GM04503 (cell line): ENCODE measurements at places on chromosomes 16 and 17.

DNA sequence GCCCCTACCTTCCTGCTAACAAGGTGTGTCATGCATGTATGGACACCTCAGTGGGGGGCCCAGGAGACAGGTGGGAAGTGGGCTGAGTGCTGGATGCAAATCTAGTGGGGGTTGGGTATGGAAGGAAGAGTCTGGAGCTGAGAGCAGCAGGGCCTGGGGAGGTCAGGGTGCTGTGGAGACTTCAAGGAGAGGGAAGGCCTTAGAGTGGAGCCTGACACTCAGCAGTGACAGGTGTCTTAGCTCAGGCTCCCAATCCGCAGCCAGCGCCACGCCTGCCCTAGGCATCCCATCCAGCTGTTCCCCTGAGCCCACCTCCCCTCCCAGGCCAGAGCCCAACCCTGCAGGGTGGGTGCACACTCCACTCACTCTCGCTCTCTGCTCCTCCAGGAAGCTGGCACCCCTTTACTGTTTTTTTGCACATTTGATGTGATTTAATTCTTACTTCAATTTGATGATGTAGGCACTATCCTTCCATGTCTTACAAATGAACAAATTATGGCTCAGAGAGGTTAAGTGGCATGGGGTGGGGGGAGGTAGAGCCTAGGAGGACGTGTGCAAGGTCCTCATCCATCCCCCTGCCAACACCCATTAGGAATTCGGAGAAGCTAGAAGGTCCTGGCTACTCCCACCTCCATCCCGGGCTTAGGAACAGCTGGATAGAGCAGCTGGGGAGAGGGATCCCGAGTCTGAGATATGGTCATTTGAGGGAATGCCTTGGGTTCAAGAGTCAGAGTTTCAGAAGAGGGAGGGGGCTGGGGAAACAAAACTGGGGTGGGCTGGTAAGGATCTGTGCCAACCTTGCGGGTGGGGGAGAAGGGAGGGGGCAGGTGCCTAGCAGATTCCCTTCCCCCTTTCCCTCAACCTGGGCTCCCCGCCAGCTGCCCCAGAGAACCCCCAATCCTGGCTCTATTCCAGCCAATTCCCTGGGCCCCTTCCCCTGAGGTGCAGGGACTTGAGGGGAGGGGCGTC is 2.1 kb downstream of the FAM171A2 start:
- no peak for DNase-seq

DNA sequence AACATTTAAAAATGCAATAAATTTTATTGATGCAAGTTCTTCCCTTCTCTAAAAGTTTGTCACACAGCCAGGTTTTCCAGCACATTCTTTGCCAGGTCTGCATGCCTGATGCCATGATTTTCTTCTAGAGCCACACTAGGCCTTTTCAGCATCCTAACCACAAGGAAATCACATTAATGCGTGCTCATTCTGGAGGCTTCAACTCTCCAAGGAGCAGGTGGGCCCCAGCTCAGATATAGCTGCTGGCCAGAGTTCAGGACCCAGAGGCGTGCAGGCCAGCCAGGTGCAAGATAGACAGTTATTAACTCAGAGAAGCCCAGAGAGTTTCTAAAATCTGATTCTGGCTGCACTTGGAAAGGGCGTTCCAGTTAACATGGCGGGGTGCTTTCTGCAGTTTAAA is 124.5 kb upstream of the MAF start:
- no peak for DNase-seq

GRCh38 chr16:12210258-12210880 is 233.8 kb downstream of the SNX29 start:
- DNase-seq: no peak

DNA sequence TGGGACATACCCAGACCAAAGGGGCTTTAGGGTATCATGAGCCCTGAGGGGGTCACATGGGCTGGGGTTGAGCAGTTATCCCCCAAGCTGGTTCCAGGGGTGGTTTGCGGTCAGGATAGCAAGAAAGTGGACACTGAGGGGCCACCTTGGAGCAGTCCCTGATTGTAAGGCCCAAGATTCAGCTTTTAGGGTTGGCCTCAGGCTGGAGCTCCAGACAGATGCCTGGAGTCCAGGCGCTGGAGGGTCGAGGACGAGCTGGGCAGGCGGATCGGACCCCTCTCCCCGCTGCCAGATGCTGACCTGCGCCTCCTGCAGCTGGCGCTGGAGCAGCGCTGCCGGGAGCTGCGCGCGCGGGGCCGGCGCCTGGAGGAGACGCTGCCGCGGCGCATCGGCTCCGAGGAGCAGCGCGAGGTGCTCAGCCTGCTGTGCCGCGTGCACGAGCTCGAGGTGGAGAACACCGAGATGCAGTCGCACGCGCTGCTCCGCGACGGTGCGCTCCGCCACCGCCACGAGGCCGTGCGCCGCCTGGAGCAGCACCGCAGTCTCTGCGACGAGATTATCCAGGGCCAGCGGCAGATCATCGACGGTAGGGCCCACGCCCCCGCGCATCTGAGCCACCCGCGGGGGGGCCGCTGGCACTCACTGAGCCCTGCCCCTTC is 10.0 kb downstream of the BTBD17 start:
- no peak for DNase-seq

DNA sequence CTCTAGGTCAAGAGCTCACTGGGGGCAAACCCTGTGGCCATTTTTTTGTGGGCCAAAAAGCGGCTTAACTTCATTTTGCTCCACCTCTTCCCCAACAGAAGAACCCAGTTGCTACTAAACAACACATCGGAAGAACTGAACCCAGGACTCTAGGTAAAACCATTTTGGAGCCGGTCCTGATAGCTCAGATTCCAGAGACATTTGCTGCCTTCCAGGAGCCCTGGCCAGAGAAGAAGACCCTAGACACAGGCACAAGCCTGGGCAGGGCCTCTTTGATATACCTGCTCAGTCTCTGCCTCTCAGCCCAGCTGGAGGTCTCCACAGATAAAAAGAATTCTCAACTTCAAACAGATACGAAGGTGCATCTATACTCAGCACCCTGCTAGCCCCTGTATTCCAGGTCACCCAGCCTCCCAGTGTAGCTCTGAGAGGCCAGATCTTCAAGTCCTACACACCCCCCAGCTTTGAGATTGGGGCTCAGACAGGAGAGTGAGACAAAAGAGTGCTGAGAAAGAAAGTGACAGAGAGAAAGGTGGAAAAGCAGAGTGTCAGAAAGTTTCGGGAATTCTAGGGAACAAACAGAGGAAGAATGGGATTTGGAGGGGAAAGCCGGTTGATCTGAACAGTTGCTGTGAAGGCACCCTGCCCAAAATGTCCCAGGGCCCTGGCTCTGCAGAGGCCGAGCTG is 6.6 kb upstream of the HOXB9 start:
- DNase-seq: no peak

DNA sequence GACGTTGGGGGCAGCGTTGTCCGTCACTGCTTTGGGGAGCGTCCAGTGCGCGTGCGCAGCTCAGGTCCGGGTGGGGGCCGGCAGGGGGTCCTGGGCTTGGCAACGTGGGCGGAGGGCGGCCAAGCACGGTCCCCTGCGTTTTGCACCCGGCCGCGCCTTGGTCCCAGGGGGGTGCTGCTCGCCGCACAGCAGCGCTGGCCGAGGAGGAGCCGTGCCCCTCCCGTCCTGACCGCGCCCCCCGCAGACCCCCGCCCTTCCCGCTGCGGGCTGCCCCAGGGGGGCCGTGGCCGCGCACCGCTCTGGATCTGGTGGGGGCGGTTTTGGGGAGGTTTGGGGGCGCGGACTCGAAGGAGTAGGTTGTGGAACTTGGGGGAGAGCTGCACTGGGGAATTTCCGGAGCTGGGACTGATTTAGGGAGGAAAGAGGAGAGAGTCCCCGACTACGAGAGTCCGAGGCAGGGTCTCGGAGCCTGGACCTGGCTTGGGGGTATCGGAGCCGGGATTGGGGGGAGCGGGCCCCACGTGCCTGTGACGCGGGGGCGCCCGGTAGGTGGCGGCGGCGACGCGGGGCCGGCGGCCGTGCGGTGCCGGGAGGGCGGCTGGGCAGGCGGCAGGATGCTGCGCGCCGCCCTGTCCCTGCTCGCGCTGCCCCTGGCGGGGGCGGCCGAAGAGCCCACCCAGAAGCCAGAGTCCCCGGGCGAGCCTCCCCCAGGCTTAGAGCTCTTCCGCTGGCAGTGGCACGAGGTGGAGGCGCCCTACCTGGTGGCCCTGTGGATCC is at the start of gene SLC9A5:
TSS of gene SLC9A5 (plus strand) at position 579 of the 777 bp plus-strand sequence. CDS start at position 615, 36 bp downstream.
- no peak for DNase-seq

DNA sequence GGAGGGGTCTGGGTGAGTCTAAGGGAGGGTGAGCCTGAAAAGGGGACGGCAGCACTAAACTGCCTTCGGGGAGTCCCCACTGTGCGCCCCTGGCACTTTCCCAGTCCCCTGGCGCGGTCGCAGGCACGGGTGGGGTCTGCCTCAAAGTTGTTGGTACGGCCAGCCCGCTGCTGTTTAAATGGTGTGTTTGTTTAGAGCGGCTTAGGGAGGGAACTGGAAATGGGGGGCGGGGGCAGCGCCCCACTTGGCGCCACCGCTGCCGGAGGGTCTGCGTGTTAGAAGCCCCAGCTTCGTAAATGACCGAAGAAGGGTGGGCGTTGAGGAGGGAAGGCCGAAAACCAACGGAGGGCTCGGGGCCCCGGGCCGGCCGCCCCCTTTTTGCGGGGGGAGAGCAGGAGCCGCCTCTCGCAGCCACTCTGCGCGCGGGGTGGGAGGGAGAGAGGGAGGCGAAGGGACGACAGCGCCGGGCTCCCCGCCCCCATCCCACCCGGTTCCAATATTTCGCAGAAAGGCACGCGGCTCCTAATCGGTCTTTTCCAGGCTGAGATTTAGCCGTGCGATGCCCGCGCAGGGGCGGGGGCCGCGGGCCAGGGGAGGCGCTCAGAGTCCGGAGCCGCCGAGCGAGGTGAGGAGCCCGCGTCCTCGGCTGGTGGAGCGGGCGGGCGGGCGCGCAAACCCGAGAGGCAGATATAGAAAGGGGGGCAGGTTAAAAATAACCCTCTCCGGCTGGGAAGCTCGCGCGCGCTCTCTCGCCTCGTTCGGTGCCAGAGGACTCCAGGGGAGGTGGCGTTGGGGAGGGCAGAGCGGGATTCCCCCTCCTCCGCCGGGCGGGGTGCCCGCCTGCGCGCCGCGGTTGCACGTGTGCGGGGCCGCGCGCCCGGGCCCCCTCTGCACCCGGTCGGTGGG is 54.9 kb downstream of the SREBF1 start:
- no peak for DNase-seq

- DNase-seq: no peak
Observed at GRCh38 chr17:34614698-34615097, 35.3 kb downstream of the TMEM132E start.

GRCh38 chr17:74749279-74750038 is 1.0 kb downstream of the NHERF1 start:
- DNase-seq: no peak

- no peak for DNase-seq
Observed at GRCh38 chr16:54647216-54647615, 283.4 kb upstream of the IRX5 start.

GRCh38 chr17:59534583-59534982 is 30.8 kb upstream of the DHX40 start:
- DNase-seq: no peak

DNA sequence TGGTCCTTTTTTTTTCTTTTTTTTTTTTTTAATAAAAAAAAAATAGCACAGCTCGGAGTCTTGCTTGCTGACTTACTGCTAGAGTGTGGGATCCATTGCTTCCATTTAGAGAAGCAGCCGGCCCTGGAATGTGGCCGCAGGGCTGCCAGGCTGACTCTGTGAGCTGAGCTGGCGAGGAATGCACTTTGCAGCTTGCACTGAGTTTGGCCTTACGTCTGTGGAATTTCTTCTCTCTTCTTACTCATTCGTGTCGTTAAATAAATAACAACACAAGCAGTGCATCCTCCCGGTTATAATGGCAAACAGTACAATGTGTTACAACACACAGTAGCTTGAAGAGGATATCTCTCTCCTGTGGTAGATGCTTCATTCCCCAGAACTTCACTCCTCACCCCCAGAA is 69.2 kb downstream of the PRKCB start:
- DNase-seq: peak; percentile 88

DNA sequence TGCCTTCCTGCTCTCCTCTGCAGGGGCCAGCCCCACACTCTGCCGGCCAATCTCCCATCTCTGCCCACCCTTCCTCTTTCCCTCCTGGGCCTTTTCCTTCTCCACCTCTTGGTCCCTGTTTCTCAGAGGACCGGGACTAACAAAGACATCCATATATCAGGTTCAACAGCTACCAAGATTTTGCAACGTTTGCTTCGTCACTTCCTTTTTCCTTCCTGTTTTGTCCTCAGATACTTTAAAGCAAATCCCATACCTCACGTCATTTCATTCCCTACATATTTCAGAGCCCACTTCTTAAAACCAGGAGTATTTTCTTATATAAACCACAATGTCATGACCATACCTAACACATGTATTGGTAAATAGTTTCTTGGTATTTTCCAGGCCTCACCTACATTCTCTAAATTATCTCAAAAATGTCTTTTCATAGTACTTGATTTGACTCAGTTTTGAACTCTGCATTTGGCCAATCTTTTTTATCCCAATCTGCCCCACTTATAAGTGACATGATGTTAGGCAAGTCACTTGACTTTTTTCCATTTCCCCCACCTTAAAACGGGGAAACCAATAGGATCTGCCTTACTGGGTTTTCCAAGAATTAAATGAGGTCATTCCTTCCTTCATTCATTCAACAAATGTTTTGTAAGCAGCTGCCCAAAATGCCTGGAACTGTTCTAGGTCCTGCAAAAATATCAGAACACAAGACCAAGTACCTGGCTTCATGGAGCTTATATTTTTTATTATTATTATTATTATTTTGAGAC is 7.2 kb upstream of the USP10 start:
- no peak for DNase-seq

DNA sequence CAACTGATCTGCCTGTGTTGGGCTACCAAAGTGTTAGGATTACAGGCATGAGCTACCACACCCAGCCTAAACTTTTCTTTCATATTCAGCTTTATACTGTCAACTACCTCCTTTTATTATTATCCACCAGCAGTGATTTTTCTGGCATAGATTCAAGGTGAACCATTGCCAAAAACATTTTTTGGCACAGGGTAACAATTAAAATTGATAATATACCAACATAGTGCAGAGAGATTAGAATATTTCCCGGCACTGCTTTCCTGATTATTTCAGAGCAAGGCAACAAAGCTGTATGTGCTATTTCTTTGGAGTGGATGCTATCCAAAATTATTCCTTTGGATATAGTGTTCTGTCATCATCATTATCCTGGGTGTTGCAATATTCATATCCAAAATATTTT is 781.6 kb upstream of the SOX9 start:
- DNase-seq: no peak

DNA sequence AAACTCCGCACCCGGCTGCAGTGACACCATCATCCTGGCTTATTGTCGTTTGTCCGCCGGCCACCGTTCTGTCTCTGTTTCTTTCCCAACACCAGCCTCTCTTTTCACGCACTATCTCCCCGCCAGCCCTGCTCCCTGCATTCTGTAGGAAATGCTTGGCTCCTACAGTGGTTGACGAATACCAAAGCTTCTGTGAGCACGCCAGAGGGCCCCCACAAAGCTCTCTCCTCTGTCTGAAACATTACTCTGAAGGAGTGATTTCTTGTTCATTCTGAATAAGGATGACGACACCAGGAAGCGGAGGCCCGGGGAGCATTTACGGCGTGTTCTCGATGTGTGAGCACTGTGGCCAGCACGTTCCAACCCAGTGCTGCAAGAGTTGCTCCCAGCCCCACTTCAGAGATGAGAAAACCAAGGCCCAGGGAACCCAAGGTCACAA is 58.8 kb downstream of the ADCY9 start:
- peak; percentile 81 for DNase-seq

GRCh38 chr17:61023996-61024395 is 346.3 kb downstream of the BCAS3 start:
- no peak for DNase-seq
